ENCODE measurements at places on chromosomes 5 and 9. TPM values are rescaled to one million over a fixed set of nuclear protein-coding genes. Genes with fewer than 3 reads are reported as not detected.

Gene SPATA31D4
- not detected for total RNA-seq

Gene AMACR
- 6.3 TPM for total RNA-seq

Gene C5orf46
- total RNA-seq: not detected

Gene IL13
- total RNA-seq: not detected

Gene SCGB3A2
- total RNA-seq: not detected

Gene BARX1
- 0.13 TPM for total RNA-seq

Gene GABBR2
- total RNA-seq: not detected

GRCh38 chr9:138038244-138038671 is 160.7 kb downstream of the CACNA1B start:
- no peak for DNase-seq

DNA sequence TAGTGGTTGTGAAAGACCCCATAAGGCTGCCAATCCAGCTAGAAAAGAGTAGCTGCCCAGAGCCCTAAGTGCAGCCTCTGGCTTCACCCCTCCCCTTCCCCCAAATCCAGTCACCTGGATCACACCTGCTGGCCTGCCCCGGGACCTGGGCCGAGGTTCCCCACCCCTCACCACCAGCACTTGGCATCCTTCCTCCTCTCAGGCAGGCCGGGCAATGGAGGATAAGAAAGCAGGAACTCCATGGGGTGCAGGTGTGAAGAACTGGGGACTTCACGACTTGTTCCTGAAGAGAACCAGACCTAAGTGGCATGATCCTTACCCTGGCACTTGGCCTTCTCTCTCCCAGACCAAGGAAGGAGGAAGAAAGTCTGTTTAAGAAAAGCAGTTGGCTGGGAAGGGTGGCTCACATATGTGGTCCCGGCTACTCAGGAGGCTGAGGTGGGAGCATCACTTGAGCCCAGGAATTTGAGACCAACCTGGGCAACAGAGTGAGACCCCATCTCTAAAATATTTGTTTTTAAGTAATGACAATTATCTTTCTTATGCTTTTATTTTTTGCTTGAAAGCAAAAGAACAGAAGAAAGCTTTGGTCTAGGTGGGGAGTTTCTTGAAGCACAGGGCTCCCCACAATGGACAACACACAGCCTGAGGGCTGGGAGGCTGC is 131.1 kb downstream of the PAX5 start:
- DNase-seq: no peak

DNA sequence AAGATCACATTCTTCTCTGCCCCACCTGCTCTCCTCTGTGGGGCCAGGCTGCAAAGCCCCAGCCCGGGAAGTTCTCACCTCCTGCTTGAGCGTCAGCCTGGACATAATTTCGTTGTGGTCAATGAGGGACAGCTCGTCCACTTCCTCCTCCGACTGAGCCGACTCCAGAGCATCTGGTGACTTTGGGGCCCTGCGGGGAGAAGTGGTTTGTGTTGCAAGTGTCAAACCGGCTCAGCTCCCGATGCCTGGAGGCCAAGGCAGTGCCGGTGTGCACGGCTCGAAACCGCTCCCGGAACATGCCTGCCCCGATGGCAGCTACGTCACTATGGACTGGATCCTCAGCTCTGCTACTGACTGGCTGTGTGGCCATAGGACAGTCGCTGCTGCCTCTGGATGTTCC is 52.8 kb downstream of the PRRT1B start:
- DNase-seq: no peak

DNA sequence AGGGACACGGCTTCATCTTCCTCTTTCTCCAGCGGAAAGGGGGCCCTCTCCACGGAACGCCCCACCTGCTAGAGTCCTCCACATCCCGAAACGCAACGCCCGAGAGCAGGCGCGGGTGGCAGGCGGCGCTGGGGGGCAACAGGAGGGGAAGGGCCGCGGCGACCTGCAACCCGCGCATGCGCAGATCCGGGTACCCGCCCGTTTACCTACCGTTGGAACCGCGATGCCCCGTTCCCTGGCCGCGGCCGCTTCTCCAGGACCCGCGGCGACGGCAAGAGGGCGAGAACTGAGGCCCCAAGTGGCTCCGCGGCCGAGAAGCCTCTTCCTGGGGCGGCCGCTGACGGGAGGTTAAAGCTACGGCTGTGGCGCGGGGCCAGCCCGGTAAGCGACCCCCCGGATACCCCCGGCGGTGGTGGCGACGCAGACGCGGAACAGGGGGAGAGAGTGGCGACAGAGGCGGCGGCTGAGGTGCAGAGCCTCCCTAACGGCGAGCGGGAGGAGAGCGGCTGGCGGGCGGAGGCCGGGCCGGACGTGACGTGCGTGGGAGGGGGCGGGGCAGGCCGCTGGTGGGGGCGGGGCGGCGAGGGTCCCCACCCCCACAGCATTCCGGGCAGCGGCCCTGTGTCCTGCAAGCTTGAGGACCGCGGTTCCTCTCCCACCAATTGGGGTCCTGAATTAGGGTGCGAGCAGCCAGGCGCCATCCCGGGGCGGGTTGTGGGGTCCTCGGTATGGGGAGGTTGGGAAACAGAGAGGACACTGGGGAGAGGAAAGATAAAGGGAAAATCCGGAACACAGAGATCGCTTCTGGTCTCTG is at the start of gene FAM13B:
FAM13B (minus strand) TSS at position 508 of the 814 bp plus-strand sequence. CDS start 13,968 bp downstream, outside the sequence.
- DNase-seq: peak; percentile 49

DNA sequence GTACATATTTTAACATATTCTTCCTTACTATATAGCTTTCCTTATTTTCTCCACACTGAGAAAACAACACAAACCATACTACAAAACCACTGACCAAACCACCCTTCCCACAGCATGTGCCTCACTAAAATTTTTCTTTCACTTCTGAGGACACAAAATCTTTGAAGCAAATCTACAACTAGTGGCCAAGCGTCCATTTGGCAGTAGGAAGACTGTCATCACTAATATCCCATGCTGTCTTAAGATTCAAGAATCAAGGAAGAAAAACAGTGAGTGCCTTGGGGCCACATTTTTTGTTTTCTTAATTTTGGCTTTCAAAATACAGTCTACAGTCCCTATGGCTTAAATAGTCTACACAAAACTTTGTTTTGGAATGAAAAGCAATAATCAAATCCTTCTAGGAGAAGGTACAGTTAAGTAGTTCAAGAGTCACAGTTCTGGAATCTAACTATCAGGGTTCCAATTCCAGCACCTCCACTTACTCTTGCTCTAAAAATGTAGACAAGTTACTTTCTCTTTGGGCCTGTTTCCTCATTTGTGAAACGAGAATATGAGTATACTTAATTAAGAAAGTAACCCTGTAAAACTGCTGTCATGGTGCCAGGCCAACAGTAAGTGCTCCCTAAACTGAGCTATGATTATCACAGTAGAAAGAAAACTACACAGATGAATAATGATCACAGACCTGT is 227.9 kb downstream of the BNC2 start:
- no peak for DNase-seq

GRCh38 chr9:5186416-5187169 is 1.2 kb upstream of the INSL6 start:
- peak; percentile 68 for DNase-seq

DNA sequence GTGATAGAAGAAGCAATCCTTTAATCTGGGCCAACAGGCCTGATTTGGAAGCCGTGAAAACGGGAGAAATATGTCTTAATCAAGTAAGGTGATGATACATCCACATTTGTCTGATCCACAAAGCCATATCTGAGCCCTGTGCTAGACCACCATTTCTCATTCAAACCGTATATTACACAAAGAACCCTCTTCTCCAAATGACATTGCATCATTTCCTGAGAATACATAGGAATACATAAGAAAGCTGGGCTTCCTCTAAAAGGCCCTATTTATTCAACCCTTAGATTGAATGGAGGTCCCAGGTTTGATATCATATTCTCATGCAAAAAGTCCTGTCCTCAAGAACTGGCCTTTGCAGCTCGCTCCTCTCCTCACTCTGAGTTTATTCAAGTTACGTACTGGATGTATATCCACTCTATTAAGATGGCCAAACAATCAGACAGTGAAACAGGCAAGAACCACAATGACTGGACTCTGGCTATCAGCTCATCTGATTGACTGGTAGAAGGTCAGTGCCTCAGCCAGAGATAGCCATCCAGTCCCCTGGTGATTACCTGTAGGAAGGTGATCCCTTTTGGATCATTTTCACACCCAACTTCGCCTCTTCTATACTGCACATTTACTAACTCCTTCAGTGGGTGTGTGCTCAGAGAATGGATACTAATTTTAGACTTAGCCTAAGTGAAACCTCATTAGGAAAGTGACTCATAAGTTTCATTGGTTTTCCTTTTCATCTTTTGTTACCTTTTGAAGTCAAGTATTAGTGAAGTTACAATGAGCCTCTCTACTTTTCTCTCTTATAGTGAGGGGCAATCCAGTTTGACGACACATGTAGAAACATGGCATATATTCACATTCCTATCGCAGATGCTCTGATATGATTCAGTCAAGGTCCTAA is 167.6 kb upstream of the WWC1 start:
- peak; percentile 37 for DNase-seq

GRCh38 chr5:135964670-135965320 is 10.0 kb upstream of the LECT2 start:
- DNase-seq: no peak

- no peak for DNase-seq
These were observed 140.2 kb downstream of the SH3GL2 start for GRCh38 chr9:17719053-17719452.

DNA sequence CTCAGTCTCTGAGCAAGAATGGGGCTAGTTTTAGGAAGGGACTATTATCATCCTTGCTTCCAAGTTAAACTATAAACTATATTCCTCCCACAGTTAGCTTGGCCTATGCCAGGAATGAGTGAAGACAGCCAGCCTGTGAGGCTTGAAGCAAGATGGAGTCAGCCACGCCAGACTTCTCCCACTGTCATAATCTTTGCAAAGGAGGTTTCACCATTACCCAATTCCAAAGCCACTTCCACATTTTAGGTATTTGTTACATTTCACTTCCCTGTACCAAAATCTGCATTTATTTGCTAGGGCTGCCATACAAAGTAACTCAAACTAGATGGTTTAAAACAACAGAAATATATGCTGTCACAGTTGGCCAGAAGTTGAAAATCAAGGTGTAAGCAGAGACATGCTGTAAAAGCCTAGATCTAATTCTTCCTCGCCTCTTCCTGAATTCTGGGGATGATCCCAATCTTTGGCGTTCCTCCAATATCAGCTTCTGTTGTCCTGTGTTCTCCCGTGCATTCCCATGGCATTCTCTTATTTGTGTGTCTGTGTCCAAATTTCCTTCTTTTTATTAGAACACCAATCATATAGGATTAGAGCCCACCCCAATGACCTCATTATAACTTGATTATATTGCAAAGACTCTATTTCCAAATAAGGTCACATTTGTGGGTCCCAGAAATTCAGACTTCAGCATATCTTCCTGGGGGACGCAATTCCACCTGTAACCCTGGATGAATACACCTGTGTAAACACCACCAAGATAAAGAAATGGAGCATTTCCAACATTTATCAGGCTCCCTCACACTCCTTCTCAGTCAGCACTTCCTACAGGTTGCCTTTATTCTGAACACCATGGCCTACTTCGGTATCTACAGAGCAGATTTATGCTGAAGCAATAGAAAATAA is 126.8 kb downstream of the GCNT1 start:
- DNase-seq: no peak

GRCh38 chr5:59661954-59662615 is 231.4 kb downstream of the PDE4D start:
- DNase-seq: no peak

- no peak for DNase-seq
These were observed 397.7 kb upstream of the RIOK2 start for GRCh38 chr5:97580746-97581145.

All from bronchial epithelial cell (primary cell).